ENCODE measurements at places on chromosomes 6 and 20.

GRCh38 chr6:111781041-111781708, 92.1 kb downstream of the FYN start:
- no peak for DNase-seq

DNA sequence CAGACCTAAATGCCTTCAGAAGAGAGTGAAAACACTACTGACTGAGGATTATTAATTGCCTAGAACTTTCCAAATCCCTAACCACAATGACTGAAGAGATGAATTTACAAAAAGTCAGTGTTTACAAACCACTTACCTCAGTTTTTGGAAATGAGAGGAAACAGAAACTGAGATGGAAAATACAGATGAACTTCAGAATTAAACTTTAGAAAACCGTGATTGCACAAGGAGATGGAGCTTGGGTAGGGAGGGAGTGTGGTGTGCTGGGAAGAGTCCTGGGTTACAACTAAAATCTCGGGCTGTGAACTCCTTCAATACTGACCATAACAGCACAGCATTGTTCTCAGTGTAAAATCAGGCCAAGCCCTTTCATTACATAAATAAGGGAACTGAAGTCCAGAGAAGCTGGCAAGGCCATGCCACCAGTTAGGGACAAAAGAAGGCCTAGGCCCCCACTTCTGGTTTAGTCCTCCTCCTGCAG, 4.0 kb downstream of the ELMO2 start:
- DNase-seq = no peak

GRCh38 chr20:10423735-10424134, 10.3 kb downstream of the MKKS start:
- no peak for DNase-seq

DNA sequence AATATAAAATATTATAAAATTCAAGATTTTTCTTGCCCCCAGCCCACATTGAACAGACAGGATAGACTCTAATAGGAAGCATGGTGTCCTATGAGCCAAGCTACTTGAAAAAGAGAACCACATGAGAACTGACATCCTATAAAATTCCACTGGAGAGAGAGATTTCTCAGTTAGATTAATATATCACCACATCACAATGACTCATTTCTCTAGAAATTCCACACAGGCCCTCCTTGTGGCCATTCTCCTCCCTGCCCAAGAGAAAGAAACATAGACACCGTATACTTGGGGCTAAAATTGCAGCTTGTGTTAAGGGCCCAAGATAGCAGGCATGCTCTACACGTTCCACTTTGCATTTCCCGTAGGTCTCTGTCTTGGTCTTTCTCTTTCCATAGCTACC, 481.4 kb downstream of the PTPRT start:
- DNase-seq = no peak

GRCh38 chr6:167856999-167857660, 30.4 kb downstream of the AFDN start:
- no peak for DNase-seq

Measured in activated CD4-positive, CD25-positive, alpha-beta regulatory T cell treated with anti-CD3 and anti-CD28 coated beads, Interleukin-2, amount 50 U/mL, for 16 hours (primary cell).